ENCODE measurements at places on chromosomes 16 and 17.

DNA sequence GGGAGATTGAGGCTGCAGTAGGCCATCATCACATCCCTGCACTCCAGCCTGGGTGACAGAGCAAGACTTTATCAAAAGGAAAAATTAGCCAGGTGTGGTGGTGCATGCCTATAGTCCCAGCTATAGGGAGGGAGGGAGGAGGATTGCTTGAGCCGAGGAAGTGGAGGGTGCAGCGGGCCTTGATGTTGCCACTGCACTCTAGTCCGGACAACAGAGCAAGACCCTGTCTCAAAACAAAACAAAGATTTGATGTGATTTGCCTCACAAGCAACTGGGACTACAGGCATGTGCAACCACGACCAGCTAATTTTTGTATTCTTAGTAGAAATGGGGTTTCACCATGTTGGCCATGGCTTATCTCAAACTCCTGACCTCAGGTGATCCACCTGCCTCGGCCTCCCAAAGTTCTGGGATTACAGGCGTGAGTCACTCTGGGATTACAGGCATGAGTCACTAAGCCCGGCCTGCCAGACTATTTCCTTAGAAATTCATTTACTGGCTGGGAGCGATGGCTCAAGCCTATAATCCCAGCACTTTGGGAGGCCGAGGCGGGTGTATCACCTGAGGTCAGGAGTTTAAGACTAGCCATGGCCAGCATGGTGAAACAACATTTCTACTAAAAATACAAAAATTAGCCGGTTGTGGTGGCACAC is 11.5 kb downstream of the UBE2G1 start:
- no peak for DNase-seq

DNA sequence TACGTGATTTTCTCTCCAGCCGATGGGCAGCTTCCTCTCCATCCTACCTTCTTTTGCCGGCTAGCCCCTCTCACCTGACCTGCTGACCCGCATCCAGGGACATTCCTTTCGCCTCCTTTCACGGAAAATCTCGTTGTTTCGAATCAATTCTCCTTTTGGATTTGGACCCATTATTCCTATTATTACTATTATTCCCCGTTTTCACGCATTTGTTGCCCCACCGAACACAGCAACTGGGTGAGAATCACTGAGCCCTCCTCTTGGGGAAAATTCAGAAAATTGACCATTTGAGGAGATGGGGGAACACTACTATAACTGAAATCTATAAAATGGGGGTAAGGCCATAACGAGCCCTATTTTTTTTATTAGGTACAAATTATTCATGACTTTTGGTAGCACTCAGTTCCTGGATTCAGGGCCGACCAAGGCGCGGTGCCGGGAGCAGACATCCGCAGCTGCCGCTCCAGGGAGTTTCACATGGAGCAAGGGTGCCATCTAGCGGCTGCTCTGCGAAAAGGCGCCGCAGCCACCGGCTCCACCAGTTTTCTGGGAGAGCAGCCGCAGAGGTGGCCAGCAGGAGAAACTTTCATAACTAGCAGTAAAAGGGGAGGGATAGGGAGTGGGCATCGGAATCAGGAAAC is 3.3 kb upstream of the HOXB8 start:
- DNase-seq: no peak

DNA sequence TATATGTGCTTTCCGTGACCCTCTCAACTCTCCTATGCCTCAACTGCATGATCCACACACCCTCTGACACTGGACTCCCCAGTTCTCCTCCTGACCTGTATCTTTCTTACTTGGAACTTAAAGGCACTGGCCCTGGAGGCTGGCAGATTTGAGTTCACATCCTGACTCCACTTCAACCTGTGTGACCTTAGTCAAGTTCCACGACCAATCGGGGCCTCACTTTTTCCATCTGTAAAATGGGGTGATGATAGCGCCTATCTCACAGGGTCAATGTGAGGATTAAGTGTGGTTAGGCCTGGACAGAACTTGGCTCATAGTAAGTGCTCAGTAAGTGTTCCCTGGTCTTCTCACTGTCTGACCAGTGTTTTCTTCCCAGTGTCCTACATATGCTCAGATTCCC is 25.1 kb downstream of the MARF1 start:
- no peak for DNase-seq

GRCh38 chr16:87931504-87931903 is 4.8 kb downstream of the CA5A start:
- no peak for DNase-seq

DNA sequence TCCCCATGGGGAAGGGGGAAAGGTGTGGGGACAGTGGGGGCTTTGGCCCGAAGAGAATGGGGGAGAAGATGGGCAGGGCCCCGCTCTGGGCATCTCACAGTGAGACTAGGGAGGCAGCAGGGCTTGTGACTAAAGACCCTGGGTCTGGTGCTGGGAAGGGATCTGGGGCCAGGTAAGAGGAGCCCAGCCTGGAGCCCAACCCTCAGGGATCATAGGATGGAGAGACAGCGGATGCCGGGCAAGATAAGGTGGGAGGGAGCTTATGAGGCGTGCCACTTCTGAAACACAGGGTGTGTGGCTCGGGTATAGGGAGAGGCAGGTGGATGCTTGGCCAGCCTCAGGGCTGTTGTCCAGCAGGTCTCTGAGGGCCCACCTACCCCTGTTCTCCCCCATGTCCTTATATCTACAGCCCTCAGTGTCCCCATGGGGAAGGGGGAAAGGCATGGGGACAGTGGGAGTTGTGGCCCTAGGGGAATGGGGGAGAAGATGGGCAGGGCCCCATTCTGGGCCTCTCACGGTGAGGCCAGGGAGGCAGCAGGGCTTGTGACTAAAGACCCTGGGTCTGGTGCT is 15.4 kb downstream of the USP6 start:
- no peak for DNase-seq

DNA sequence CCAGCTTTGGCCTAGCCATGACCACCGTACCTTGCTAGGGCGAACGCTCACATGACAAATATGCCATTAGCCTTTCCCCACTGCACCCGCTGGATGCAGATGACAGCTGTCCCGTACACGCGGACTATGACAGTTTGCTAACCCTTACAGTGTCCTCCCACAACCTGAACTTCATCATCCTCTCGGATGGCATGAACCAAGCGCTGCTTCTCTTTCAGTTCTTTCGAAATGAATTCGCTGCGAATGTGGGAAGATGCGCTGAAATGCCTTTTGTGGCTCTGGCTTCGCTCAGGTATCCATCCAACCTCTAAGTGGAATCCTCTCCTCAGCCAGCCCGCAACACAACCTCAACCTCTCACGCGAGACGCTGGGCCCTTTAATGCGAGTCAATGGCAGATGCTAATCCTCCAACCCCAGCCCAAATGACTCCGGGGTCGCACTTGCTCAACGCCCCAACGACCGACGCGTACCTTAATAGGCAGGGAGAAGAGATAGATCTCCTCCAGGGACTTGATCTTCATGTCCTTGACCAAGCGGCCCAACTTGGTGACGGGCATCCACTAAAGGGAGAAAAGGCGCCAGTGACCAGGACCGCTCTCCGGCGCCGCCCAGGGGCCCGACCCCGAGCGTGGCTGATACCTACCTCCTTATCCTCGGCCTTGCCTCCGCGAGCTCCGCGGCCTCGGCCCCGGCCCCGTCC is 670 bp downstream of the RPS2 start:
- DNase-seq: no peak

Data from SK-N-MC (cell line).